CD4-positive, alpha-beta T cell treated with Interferon alpha-2 for 1 hour (primary cell): ENCODE measurements at places on chromosomes 6 and 20.

GRCh38 chr6:75853806-75854205, 104.8 kb downstream of the MYO6 start:
- DNase-seq, result no peak

- DNase-seq, result peak; percentile 7
Measured at GRCh38 chr6:72580281-72580940, 41.5 kb upstream of the KCNQ5 start.

GRCh38 chr20:49636447-49636846, 68.5 kb upstream of the PTGIS start:
- DNase-seq, result no peak

GRCh38 chr6:133583907-133584427, 304.9 kb upstream of the TCF21 start:
- no peak for DNase-seq

DNA sequence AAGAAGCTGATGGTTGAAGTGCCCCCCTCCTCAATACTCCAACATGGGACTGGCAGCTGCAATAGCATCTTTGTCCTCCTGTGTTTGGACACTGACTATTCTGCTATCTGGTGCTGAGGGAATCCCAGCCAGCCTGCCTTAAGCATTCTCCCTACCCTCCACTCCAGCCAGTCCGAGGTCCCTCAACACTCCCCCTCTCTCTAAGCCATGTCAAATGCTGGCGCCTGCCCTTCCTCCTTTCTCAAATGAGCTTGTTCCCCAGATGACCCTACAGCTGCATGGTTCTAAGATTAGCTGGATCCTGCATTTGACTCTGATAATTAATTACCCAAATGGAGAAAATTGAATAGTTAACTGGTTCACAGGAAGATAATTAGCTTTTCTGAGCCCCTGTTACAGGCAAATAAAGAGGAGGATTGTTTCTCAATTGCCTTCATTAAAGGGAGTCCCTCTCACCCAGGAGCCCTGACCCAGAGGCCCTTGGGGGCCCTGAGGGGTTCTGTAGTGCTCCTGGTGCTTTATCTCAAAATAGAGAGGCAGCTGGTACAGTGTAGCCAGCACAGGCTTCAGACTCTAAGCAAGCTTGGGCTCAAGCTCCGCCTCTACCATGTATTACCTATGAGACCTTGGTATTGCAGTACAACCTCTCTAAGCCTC, 37.9 kb upstream of the CHD6 start:
- DNase-seq, result no peak

DNA sequence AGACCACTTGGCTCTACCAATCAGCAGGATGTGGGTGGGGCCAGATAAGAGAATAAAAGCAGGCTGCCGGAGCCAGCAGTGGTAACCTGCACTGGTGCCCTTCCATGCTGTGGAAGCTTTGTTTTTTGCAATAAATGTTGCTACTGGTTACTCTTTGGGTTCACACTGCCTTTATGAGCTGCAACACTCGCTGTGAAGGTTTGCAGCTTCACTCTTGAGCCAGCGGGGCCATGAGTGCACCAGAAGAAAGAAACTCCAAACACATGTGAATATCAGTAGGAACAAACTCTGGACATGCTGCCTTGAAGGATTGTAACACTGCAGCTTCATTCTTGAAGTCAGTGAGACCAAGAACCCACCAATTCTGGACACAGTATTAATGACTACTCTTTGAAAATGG, 89.9 kb upstream of the MBOAT1 start:
- DNase-seq, result no peak

GRCh38 chr6:40672087-40672486, 84.9 kb upstream of the LRFN2 start:
- no peak for DNase-seq

DNA sequence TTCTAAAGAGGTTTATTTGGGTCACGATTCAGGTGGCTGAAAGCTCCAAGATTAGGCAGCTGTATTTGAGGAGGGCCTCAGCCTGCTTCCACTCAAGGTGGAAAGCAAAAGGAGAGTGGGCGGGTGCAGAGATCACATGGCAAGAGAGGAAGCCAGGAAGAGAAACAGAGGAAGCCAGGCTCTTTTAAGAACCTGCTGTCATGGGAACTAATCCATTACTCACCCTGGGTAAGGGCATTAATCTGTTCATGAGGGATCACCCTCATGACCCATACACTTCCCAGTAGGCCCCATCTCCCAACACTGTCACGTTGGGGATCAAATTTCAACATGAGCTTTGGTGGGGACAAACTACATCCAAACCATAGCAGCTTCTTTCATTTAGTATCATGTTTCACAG, 53.9 kb downstream of the DHX35 start:
- no peak for DNase-seq

DNA sequence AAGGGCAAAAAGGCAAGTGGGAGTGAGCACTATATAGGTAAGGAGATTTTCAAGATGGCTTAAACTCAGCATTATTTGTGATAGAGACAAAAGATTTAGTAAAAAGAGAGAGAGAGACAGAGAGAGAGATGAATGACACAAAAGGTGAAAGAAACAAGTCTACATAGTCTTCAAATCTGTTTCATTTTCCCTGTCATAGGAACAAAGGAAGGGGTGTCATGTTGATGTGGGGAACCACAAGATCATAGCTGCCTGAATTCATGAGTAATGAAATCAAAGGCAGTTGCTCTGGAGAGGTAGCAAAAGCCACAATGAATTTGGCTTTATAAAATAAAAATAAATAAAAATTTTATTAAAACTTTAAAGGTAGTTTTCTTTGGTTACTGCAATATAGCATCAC, 67.2 kb upstream of the PHIP start:
- no peak for DNase-seq

GRCh38 chr6:81480139-81480538, 272.3 kb downstream of the TENT5A start:
- DNase-seq, result no peak

GRCh38 chr6:14406614-14407331, 289.2 kb downstream of the CD83 start:
- no peak for DNase-seq

DNA sequence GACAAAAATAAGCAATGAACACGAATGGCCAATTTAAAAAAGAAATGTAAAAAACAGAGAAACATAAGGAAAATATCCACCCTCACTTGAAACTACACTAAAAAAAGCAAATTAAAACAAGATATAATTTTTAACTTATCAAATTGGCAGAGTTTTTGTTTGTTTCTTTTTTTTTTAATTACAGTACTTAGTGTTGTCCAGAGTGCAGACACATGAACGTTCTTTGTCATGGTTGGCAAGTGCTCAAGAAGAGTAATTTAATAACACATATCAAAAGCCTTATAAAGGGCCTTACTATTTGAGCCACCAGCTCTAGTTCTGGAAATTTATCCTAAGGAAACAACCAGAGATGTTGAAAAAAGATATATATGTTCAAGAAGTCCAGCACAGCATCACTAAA, 142.3 kb downstream of the ATXN1 start:
- no peak for DNase-seq

DNA sequence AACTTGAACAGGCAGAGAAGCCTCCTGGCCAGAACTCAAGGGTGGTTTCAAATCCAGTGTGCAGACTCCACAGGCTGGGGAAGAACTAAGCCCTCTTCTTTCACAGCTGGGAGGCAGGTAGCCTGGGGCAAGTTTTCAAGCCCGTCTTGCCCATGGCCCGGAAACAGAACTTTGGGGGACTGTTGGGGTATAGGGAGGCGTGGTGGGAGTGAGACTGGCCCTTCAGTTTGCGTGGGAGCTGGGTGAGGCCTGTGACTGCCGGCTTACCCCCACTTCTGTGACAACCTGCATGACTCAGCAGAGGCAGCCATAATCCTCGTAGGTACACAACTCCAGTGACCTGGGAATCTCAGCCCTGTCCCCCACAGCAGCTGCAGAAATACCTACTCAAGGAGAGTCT, 1125.7 kb downstream of the HACE1 start:
- DNase-seq, result no peak

DNA sequence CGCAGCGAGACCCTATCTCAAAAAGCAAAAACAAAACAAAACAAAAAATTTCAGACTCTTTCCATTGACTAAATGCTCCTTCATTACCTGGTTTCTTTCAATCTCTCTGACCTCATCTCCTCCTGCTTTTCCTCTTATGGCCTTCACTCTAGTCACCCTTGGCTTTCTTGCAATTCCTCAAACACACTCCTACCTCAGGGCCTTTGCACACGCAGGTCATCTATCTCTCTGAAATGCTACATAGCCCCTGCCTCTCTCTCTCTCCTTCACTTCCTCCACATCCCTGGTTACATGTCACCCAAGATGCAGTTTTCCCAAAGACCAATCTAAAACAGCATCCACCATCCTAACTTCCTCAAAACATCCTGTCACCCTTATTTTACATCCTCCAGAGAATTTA, 96.8 kb downstream of the PREX1 start:
- DNase-seq, result no peak

DNA sequence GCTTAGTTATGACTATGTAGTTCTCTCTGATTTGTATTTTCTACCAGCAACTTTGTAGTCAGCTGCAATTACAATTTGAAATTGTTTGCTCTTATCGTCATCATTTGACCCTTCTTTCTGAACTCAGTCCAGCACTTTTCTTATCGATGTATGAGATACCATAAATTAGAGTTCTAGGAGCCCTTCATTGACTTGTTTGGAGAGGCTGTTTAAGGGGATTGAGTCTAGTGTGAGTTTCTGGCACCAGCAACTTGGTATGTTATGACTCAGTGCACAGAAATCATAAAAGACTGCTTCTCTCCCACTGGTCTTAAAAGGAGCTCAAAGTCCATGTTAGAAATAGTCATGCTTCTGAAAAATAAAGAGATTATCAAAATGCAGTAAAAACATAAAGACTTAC, 190.3 kb downstream of the TENT5A start:
- DNase-seq, result no peak
